Right ventricle myocardium inferior (tissue), 1 donor: ENCODE measurements at places on chromosomes 2 and 18. TPM values are rescaled to one million over a fixed set of nuclear protein-coding genes. Genes with fewer than 3 reads are reported as not detected.

DNA sequence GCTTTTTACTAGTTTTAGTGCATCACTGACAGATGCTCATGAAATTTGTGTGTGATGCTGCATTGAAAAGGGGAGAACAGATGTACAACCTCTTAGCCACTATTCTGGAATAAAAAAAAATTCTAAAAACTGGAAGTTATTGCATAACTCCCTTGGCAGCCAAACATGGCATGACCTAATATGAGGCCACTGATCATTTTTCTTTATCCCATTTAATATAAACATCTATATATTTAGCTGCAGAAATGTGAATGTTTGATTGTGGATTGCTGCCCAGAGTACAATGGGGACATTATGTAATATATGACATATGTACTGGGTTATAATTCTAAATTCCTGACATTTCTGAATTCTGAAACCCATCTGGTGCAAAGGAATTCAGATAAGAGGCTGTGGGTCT, 86.5 kb downstream of the CDCA7 start:
- DNase-seq, result no peak

The GPR155 gene
- 14.0 TPM for total RNA-seq

DNA sequence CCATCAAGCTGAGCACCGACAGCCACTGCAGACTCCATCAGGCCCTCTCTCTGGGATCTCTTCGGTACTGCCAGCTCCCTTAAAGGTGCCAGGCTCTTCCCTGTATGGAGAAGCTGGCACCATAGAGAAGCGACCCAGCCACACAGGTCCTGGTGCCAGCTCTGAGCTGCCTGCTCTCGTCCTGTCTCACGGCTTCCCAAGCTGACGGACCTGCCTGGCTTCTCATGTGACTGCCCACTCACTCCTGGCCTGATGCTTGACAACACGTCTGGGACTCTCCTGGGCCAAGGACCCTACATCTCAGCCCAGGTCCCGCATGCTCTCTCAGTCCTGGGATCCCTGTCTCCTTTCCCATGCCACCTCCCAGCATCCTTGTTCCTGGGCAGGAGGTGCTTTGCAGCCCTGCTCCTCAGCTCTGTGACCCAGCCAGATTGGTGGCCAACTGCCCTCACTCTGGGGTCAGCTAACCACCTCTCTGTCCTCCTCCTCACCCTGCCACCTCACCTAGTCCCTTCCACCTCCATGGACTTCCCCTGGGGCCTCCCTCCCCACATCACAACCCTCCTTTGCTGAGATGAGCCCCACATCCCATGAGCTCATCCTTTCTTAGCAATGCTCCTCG, 12.5 kb upstream of the ATOH8 start:
- DNase-seq, result no peak

GRCh38 chr18:45993438-45993837, 26.3 kb upstream of the EPG5 start:
- no peak for DNase-seq

DNA sequence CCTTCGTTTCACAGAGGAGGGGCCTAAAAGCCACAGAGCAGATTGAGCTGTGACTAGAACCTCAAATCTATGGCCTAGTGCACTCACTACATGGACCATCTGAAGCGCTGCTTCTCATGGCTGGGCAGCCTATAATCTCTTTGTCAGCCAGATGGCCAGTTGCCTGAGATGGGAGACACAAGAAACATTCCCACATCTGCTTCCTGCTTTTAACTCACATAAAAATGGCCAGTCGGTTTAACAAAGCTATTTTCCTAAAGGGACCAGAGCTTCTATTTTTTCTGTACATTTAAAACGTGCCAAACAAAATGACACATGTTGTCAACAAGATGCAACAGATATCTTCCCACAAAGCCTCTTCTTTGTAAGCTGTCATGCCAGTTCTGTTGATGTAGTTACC, 173.8 kb downstream of the GFPT1 start:
- no peak for DNase-seq

GRCh38 chr2:237872178-237872887, 12.9 kb downstream of the RAMP1 start:
- DNase-seq, result no peak

The HOXD13 gene
- not detected for total RNA-seq

DNA sequence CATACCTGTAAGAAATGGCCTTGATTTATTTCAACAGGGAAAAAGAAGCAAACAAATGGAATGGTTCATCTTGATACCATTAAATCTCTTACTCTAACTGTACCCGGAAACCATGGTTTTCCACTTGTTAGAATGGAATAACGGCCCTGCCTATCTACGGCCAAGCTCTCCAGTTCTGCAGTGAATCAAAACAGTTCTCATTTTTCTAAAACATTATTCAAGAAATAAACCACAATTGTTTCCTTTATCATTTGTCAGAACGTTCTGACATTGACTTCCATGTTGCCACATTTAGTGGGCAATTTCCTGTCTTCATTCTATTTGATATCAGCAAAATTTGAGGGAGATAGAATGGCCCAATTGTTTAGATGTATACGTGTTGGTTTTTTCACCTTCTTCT, 118.8 kb upstream of the CDH19 start:
- DNase-seq, result no peak

- DNase-seq, result no peak
These were observed 322.6 kb downstream of the CELF4 start for GRCh38 chr18:37242826-37243560.

DNA sequence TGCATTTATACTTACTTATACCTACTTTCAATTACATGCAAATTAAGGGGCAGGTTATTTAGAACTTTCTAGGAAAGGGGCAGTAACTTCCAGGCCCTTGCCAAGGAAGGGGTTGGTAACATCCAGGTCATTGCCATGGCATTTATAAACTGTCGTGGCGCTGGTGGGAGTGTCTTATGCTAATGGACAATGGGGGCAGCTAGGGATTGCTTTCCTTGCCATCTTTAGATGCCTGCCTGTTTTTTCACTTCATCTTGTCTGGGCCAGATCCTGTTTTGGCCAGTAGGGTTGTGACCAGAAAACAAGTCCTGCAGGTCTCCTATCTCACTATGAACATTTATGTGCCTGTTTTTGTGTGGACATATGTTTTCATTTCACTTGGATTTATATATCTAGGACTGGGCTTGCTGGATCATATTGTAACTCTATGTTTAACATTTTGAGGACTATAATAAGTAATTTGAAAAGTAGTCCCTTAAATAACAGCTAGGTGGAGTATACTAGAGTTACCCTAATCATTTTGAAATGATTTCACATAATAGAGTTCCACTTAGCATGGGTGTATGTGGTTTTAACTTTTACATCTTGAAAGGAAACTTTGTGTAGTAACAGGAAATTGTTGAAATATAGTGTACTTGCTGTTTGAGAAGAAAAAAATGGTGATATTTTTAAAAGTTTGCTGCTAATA, 56.1 kb downstream of the LCLAT1 start:
- no peak for DNase-seq

GRCh38 chr2:175855236-175855635, 146.8 kb downstream of the LNPK start:
- DNase-seq, result no peak

- DNase-seq, result no peak
These were observed 54.6 kb downstream of the FANCL start for GRCh38 chr2:58186501-58186900.

DNA sequence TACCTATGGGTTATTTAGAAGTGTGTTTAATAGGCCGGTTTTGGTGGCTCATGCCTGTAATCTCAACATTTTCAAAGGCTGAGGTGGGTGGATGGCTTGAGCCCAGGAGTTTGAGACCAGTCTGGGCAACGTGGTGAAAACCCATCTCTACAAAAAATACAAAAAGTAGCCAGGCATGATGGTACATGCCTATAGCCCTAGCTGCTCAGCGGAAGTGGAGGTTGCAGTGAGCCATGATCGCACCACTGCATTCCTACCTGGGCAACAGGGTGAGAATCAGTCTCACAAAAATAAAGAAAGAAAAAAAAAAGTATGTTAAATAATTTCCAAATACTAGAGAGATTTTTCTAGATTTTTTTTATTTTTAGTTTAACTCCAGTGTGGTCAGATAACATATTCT, 316.0 kb downstream of the KIAA1328 start:
- no peak for DNase-seq

The CD226 gene
- 0.95 TPM for total RNA-seq

GRCh38 chr2:70083344-70084156, 3.7 kb upstream of the PCBP1 start:
- DNase-seq, result no peak

DNA sequence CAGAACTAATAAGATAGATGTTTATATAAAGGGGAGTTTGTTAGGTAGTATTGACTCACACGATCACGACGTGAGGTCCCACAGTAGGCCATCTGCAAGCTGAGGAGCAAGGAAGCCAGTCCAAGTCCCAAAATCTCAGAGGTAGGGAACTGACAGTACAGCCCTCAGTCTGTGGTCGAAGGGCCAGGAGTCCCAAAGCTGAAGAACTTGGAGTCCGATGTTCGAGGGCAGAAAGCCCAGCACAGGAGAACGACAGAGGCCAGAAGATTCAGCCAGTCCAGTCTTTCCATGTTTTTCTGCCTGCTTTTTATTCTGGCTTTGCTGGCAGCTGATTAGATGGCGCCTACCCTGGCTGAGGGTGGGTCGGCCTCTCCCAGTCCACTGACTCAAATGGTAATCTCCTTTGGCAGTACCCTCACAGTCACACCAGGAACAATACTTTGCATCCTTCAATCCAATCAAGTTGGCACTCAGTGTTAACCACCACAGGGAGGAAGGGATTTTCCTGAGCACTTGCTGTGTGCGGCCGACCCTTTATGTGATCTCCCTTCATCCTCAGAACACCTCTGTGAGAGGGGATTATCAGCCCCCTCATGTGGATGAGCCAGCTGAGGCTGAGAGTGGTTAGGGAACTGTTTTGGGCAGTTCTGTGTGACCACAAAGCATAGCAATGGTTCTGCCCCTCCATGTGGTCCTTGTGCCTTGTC, 78.3 kb downstream of the RNF144A start:
- no peak for DNase-seq

The SERPINB12 gene
- not detected for total RNA-seq

DNA sequence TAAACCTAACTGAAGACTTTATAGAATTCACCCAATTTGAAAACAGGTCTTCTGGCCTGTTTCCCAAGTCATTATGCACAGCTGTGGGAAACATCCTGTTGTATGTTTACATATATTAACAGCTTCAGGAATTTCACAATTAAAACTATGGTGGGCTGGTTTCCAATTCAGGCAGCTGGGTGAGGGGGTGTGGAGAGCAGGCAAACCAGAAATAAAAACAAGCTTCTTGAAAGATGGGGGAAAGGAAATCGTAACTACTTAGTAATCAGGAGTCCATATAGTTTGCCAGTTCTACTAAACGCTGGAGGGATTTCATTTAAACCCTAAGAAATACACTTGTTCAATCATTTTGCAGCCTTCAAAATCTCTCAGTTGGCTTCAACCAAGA, 22.8 kb downstream of the ATP8B1 start:
- DNase-seq, result no peak

- no peak for DNase-seq
These were observed 2.8 kb upstream of the GPR55 start for GRCh38 chr2:230927711-230928341.

DNA sequence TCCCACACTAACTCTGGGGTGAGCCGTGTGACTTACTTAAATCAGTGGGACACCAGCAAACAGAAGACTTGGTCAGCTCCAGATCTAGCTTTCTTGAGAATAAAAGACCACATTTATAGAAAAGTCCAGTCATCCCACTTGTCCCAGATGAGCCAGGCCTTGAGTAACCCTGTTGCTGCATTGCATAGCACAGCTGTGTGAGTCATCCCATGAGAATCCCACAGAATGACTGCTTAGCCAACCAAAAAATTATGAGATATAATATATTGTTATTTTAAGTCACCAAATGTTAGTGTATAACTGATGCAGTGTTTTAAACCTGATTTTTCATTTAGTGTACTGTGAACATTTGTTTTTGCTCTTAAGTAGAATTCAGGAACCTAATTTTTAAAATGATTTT, 94.2 kb upstream of the FSHR start:
- no peak for DNase-seq

DNA sequence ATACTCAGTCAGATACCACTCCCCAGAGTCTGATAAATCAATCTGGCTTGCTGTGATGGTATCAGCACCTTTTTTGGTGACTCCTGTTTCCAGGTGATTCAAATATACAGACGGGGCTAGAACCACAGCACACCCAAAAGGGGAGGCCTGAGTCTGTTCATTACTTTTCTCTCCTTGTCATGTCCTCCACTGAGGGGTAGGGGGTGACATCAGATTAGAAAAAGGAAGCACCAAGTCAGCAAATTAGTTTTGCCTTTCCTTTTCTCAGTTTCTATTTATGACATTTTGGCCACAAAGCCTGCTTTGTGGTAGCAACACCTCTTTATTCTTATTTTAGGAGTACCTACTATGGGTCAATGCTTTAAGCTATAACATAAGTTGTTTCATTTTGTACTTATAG, 127.4 kb downstream of the CCDC102B start:
- no peak for DNase-seq

The TEX51 gene
- total RNA-seq, result not detected

GRCh38 chr2:136324966-136325365, 207.0 kb upstream of the CXCR4 start:
- no peak for DNase-seq

DNA sequence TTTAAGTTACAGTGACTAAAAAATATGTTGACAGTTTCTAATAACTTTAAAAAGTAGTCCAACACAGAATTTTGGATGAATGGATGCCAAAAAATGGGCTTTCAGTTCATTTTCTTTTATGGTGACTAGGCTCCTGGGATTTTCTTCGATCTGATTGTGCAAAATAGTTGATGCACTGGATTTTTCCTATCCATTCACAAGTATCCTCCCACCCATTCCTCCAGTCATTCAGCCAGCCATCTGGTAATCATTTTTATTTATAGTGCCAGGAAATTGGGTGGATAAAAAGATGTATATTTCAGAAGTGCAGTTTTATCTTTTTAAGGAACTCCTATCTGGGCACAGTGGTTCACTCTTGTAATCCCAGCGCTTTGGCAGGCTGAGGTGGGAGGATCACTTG, 175.1 kb downstream of the PTPRM start:
- no peak for DNase-seq

DNA sequence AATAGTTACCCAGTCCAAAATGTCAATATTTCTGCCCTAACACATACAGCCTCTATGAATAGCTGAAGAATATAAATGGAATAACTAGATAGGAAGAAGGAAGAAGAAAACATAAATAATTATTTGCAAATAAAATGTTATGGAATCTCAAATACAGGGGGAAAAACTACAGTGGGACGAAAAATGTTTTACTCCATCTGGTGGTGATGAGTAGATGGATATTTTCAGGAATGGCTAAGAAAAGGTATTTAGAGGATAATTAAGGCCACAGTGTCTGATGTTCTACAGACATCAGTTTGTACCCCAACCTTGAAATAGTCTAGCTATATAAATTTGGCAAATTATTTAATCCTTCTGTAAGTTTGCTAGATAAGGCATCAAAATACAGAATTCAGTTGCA, 178.1 kb upstream of the FSHR start:
- no peak for DNase-seq

- DNase-seq, result no peak
These were observed 65.4 kb upstream of the HNRNPA3 start for GRCh38 chr2:177147093-177147694.

GRCh38 chr18:3577281-3577855, 127.4 kb downstream of the TGIF1 start:
- no peak for DNase-seq

- no peak for DNase-seq
These were observed 17.1 kb upstream of the IL1R2 start for GRCh38 chr2:101974663-101975062.

GRCh38 chr18:70415823-70416488, 127.1 kb downstream of the SOCS6 start:
- DNase-seq, result no peak

The IL37 gene
- total RNA-seq, result not detected
